ENCODE measurements at places on chromosomes 13 and 19. TPM values are rescaled to one million over a fixed set of nuclear protein-coding genes. Genes with fewer than 3 reads are reported as not detected.

The MISP3 gene
- 0.72 TPM for total RNA-seq

GRCh38 chr19:6413721-6414643 lies 10.6 kb downstream of the KHSRP start:
- peak; percentile 40 for DNase-seq

The TMEM150B gene
- not detected for total RNA-seq

GRCh38 chr19:30877661-30878113 lies 471.5 kb downstream of the TSHZ3 start:
- no peak for DNase-seq

DNA sequence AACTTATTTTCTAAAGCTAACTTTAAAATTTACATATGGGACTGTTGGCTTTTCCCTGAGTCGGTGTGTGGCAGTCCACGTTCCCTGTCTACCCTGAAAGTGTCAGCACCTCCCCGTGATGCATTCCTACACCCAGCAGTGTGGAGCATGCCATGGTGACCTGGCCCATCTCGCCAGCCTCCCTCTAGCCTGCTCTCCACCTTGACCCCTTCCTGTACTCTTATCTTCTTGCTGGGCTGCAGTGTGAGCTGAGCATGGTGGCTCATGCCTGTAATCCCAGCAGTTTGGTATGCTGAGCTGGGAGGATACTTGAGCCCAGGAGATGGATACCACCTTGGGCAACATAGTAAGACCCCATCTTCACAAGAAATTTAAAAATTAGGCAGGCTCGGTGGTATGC lies 25.4 kb downstream of the MICOS13 start:
- DNase-seq = no peak

The TNFRSF19 gene
- 7.3 TPM for total RNA-seq

GRCh38 chr19:5214371-5214770 lies 126.2 kb downstream of the PTPRS start:
- DNase-seq = no peak

The SERPINE3 gene
- not detected for total RNA-seq

GRCh38 chr19:48961051-48961649 lies 4.0 kb upstream of the FTL start:
- DNase-seq = no peak

The KIR2DL1 gene
- total RNA-seq = not detected

The EIF3K gene
- 268 TPM for total RNA-seq

The PSG2 gene
- not detected for total RNA-seq

DNA sequence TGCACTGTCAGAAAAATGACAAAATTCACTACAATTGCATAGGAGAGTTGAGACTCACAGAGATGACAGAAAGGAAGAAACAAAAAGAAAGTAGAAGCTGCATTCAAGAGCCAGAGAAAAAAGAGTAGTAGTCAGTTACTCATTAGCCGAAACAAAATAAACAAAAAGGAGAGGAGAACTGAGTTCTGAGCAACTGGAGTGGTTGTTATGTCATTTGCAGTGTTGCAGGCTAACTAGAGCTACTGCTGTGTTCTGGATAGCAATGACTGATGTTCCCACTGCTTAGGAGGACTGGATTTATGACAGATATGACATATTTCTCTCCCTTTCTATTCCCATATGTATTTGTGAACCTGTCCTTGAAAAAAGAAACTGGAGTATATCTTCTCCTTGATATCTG lies 482.6 kb downstream of the RFC3 start:
- DNase-seq = no peak

DNA sequence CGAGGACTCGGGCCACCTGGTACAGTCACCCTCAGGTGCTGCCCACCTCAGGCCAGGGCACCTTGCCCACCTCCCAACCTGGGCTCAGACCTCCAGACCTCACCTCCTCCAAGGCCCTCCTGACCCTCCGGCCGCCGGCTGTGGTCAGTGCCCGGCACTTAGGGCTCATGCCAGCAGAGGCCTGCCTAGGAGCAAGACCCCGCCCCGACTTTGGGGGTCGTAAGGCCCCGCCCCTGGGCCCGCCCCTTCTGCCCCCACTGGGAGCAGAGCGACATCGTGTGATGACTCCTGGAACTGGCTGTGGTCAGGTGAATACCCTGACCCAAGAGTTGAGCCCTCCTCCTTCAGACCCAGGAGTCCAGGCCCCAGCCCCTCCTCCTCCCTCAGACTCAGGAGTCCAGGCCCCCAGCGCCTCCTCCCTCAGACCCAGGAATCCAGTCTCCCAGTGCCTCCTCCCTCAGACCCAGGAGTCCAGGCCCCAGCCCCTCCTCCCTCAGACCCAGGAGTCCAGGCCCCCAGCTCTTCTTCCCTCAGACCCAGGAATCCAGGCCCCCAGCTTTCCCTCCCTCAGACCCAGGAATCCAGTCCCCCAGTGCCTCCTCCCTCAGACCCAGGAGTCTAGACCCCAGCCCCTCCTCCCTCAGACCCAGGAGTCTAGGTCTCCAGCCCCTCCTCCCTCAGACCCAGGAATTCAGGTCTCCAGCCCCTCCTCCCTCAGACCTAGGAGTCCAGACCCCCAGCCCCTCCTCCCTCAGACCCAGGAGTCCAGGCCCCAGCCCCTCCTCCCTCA lies at the start of gene SBK2:
Gene SBK2 (minus strand): TSS at position 183 of the 790 bp plus-strand sequence. CDS start 839 bp downstream, outside the sequence.
- no peak for DNase-seq

- peak; percentile 66 for DNase-seq
Observed at GRCh38 chr19:32652894-32653598, 21.9 kb downstream of the ANKRD27 start.

DNA sequence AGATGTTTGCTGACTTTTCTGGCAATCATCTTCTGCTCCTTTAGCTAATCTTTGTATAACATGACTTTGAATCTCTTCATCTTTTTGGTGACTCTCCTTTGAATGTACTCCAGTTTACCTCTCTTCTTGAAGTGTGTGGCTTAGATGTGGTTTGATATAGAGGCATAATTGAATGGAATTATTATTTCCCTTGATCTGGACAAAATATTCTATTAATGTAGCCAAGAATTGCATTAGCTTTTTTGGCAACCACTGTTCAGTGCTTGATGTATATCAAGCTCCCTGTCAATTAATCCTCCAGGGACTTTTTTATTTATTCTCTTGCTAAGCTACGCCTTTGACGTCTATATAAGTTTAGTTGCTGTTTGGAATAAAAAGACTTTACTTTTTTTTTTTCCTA lies 490.8 kb downstream of the PCDH20 start:
- DNase-seq = no peak

The RGS9BP gene
- 1.5 TPM for total RNA-seq

DNA sequence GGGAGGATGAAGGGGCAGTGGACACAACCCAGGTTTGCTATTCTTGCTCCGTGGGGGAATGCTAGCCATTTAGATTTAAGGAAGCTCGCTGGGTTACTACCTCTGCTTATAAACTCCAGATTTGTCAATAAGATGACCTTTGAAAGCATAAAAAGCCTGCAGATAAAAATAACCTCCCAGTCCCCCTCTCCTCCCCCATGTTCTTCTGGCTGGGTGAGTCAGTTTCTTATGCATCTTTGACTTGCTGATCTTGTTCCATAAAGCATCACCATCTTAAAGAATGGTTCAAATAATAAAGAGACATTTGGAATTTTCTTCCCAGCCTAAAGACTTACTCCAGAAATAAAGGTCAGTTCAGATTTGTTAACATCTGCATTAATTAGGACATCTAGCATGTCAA lies 118.3 kb upstream of the RNF113B start:
- no peak for DNase-seq

- DNase-seq = peak; percentile 6
Observed at GRCh38 chr13:99655351-99656091, 154.2 kb downstream of the TM9SF2 start.

DNA sequence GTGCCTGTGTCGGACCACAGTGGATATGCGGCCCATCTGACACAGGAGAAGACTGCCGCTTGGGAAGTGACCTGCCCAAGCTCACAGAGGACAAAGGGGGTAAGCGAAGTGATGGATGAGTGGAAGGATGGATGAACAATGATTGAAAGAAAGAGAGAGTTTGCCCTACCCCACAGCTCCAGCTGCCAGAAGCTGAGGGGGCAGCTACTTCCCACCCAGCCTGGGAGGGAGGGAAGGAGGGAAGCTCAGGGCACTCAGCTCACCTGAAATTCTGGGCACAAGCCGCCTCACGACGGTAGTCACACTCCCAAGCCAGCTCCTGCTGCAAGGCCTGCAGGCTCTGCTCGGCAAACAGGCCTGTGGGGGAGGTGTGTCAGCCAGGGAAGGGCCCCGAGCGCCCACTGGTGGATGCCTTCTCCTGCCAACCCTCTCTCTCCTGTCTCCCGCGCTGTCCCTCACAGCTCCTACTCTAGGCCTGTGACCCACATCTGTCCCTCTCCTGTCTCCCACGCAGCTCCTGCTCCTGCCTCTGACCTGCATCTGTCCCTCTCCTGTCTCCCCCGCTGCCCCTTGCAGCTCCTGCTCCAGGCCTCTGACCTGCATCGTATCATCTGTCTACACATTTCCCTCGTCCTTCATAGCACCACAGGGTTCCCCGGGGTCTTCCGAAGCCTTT lies 12.0 kb upstream of the NUMBL start:
- DNase-seq = peak; percentile 36

- no peak for DNase-seq
Observed at GRCh38 chr19:993831-994393, 6.3 kb upstream of the GRIN3B start.

The TEX26 gene
- not detected for total RNA-seq

GRCh38 chr13:114131583-114132418 lies 622 bp downstream of the RASA3 start:
- peak; percentile 35 for DNase-seq

DNA sequence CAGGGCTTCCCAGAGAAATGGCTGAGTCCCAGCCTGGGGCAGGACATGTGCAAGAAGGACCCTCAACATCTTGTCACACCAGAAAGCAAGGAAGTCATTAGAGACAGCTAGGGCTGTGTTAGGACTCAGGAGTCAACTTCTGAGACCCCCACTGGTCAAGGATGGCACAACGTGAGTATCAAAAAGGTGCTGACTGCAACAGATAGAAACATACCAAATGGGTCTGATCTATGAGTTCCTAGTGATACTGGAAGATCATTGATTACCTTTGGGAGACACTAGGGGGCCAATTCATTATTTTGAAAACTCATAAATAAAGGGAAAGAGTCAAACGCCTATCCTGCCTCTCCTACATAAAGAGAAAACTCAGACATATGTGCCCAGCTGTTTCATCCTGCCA lies 73.5 kb upstream of the GJB6 start:
- no peak for DNase-seq

DNA sequence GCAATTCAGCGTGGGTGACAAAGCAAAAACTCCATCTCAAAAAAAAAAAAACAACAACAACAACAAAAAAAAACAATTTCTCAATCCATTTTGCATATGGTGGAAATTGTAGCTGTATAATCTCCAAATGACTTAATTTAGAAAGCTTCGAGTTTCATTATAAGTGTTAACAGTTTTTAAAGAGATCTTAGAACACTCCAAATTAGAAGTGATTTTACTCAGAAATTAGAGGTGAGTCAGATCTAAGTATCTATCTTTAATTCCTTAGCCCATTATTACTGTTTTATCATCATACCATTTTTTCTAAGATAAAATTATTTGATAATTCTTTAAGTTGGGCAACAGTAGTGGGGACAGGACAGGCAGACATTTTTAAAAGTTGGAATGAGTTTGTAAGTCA lies 60.5 kb downstream of the ZMYM2 start:
- DNase-seq = no peak

- DNase-seq = no peak
Observed at GRCh38 chr13:80560609-80561008, 219.7 kb upstream of the SPRY2 start.

DNA sequence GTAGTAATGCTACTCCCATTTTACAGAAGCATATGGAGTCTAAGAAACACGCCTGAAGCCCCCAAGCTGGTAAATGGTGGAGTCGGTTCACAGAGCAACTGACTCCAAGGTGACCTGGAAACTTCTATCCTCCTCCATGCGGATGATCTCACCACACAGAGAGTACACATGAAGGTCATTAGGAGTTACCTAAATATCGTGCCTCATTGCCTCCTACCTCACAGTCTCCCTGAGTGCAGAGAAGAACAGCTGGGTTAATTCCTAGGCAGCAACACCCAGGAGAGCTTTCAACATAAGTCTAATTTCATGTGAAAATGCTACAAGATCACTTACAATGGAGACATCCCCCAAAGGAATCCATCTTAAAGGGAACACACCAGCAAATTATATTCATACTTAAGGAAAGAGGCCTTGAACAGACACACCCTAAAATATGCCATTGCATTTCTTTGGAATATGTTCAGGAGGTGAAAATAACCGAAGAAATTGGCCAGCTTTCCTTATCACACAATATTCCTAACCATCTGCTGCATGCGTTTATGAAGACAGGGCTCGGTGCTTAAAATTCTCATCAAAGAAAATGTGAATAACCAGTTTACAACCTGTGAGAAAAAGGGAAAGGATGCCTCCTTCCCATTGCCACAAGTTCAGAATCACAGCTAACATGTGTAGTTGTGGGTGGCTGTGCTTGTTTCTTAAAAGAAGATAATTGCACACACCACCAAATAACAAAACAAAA lies 203.6 kb upstream of the NBEA start:
- no peak for DNase-seq

DNA sequence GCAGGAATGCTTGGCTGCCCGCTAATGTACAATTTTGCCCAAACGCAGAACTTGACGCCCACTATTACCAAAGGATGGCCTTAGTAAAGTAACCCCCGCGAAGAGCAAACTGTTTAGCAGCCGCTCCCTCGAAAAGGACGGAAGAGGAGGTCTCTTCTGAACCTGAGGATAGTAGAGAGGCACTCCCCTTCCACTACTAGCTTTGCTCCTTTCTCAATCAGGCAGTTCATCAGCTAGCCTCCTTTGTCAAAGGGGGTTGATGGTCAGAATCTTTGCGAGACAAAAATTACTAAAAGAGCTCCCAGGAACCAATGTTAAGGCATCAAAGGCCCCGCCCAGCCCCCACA lies 534 bp downstream of the CAB39L start:
- peak; percentile 43 for DNase-seq

DNA sequence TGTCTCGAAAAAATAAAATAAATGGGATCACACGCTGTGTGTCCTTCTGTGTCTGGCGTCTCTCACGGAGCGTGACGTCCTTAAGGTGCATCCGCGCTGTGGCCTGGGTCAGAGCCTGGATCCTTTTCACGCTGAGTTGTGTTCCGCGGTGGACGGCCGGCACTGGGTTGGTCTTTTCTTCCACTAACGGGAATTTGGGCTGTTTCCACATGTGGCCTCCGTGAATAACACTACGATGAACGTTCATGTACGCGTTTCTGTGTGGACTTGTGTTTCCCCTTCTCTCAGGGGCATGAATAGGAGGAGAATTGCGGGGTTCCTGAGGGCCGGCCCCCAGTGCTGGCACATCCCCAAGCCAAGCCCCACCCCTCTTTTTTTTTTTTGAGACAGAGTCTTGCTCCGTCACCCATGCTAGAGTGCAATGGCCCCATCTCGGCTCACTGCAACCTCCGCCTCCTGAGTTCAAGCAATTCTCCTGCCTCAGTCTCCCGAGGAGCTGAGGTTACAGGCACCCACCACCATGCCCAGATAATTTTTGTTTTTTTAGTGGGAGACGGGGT lies 6.2 kb upstream of the PTBP1 start:
- DNase-seq = no peak

- DNase-seq = peak; percentile 74
Observed at GRCh38 chr19:49690656-49691242, at the start of gene CPT1C. CPT1C (plus strand) TSS chr19:49691116; CDS start chr19:49692253, 1,137 bp downstream.

GRCh38 chr13:60018536-60018935 lies 145.2 kb downstream of the DIAPH3 start:
- no peak for DNase-seq

The C3 gene
- total RNA-seq = 93.5 TPM
